ENCODE measurements at places on chromosomes 7 and 10. TPM values are rescaled to one million over a fixed set of nuclear protein-coding genes. Genes with fewer than 3 reads are reported as not detected.

GNG11 gene
- total RNA-seq: 7.0 TPM

PTPRZ1 gene
- total RNA-seq: 0.05 TPM

CCL26 gene
- total RNA-seq: not detected

RRP12 gene
- 94.9 TPM for total RNA-seq

TAS2R5 gene
- total RNA-seq: 0.77 TPM

SORCS1 gene
- total RNA-seq: not detected

TFR2 gene
- total RNA-seq: 9.1 TPM

INHBA gene
- 0.28 TPM for total RNA-seq

OR2A1 gene
- not detected for total RNA-seq

ELFN1 gene
- 39.0 TPM for total RNA-seq

GIMAP8 gene
- total RNA-seq: 0.10 TPM

MMP21 gene
- not detected for total RNA-seq

MMD2 gene
- total RNA-seq: not detected

WDR86 gene
- 0.72 TPM for total RNA-seq

MNX1 gene
- 3.6 TPM for total RNA-seq

WEE2 gene
- not detected for total RNA-seq

SPDYE11 gene
- not detected for total RNA-seq

TMEM236 gene
- total RNA-seq: 0.05 TPM

TBX20 gene
- total RNA-seq: not detected

CFAP43 gene
- total RNA-seq: 0.21 TPM

TAF3 gene
- 5.5 TPM for total RNA-seq

TDRD1 gene
- not detected for total RNA-seq

SHH gene
- total RNA-seq: 22.9 TPM

NAT16 gene
- total RNA-seq: 0.15 TPM

KLF14 gene
- total RNA-seq: 0.39 TPM

MOGAT3 gene
- 0.23 TPM for total RNA-seq

CYP2C19 gene
- total RNA-seq: 0.15 TPM

SLC18A3 gene
- total RNA-seq: not detected

TMEM273 gene
- total RNA-seq: 0.23 TPM

CLRN3 gene
- total RNA-seq: not detected

TRIM4 gene
- total RNA-seq: 28.1 TPM

HOXA1 gene
- total RNA-seq: 8.8 TPM

CPA1 gene
- 7.6 TPM for total RNA-seq

IFIT1 gene
- total RNA-seq: 43.8 TPM

MYH16 gene
- total RNA-seq: 0.23 TPM

ZNF853 gene
- 1.4 TPM for total RNA-seq

CFAP70 gene
- 0.10 TPM for total RNA-seq

CPED1 gene
- total RNA-seq: 0.39 TPM

PHKG1 gene
- 0.67 TPM for total RNA-seq

HECTD2 gene
- total RNA-seq: 11.5 TPM

PDLIM1 gene
- 183 TPM for total RNA-seq

ABCC2 gene
- 6.5 TPM for total RNA-seq

GNAT3 gene
- total RNA-seq: not detected

HMX2 gene
- 2.7 TPM for total RNA-seq

C10orf105 gene
- not detected for total RNA-seq

IL6 gene
- not detected for total RNA-seq

TMEM196 gene
- total RNA-seq: not detected

NEBL gene
- total RNA-seq: 32.3 TPM

All from Panc1 (cell line).